ENCODE measurements at places on chromosomes 11 and 22.

- DNase-seq: no peak
These were observed 13.4 kb upstream of the CTSD start for GRCh38 chr11:1776944-1777715.

DNA sequence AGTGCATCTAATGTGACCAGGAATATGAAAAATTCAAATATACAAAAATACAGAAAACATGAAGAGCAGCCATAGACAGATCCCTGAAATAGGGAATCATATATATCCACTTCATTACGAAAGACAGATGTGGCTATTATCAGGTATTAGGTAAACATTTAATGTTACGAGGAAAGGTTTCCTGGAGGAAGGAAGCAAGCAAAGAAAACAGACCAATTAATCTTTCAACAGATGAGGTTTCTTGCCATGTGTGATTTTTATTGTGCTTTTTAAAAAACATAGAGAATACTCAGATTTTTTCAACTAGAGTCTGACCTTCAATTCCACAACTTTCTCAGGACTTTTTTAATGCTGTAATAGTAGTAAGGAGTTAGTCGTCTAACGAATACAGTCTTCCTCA lies 24.3 kb upstream of the GAB2 start:
- DNase-seq: no peak

DNA sequence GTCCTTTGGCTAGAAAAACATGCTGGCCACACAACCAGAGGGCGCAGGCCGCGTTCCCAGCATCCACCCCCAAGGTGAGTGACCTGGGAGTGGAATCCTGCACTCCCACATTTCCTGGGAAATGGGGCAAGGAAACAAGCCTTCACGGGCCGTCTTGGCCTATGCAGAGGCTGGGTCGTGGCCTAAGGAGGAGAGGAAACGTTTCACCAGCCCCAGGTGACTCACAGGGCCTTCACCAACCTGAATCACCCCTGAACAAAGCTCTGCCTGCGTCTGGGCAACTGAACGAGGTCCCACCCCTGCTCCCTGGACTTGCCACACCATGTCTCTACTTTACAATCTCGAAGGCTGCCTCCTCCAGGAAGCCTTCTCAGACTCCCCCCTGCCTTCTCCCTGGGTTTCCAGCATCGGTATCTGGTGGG lies 13.2 kb downstream of the MYH9 start:
- DNase-seq: no peak

- DNase-seq: no peak
These were observed 13.1 kb downstream of the PLCB3 start for GRCh38 chr11:64264371-64264852.

- DNase-seq: no peak
These were observed 116.6 kb downstream of the CEP164 start for GRCh38 chr11:117444256-117444655.

DNA sequence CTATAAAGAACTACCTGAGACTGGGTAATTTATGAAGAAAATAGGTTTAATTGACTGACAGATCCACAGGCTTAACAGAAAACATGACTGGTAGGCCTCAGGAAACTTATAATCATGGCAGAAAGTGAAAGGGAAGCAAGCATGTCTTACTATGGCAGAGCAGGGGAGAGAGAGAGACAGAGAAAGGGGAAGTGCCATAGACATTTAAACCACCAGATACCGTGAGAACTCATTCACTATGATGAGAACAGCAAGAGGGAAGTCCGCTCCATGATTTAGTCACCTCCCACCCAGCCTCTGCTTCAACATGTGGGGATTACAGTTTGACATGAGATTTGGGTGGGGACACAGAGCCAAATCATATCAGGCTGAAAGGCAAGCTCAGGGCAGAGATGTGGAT lies 327.1 kb upstream of the DDI1 start:
- no peak for DNase-seq

- no peak for DNase-seq
These were observed 25.4 kb upstream of the RRAS2 start for GRCh38 chr11:14384338-14384737.

- DNase-seq: no peak
These were observed 15.2 kb upstream of the SORL1-AS1 start for GRCh38 chr11:121467965-121468364.

GRCh38 chr11:16935518-16936302 lies 78.5 kb downstream of the PLEKHA7 start:
- no peak for DNase-seq

DNA sequence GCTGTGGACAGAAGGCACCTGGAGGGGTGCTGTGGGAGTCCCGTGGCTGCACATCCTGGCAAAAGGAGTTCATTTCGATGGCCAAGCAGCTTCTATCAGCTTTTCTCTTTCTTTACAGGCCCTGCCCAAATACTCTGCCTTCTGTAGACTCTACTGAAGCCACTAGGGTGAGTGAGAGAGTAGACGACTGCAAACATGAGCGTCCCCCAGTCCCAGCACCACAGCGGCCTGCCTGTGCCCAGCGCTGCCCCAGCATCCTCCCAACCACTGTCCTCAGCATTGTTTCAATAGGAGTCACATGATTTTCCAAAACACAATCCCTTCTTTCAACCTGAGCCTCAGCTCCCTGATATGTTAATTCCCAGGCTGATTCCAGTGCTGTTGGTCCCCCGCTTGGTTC lies 110.0 kb downstream of the KIRREL3 start:
- DNase-seq: peak; percentile 71

- no peak for DNase-seq
These were observed 16.0 kb downstream of the FZD4 start for GRCh38 chr11:86938900-86939880.

DNA sequence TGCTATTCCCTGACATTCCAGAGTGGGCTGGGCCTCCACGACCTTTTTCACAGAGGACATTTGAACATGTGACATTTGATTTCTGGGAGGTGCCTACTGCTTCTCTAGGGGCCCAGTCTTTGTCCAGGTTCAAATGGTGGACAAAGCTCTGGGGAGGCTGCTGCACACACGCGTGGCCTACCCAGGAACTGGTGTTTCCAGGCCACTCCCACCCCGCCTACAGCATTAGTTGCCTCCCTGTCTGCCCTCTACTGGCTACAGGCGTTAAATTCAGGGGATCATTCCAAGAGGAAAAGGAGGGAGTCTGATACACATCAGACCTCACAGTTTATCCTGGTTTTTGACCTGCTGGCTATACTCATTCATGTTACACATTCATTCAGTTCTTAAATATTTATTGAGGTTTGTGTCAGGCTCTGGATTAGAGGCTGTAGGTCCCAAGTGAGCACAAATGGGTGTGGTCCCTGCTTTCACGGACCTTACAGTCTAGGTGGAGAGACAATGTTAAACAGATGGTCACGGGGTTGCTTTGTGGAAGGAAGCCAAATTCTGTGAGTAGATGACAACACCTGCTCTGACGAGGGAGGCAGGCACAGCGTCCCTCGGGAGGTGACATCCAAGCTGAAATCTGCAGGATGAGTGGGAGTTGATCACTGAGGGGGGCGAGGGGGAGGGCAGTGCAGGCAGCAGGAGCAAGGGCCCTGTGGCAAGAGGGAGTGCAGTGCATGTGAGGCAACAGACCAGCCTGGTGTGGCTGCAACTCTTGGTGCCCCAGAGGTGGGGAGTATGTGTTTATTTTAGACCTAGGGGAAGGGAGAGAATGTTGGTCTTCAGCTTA lies 11.8 kb downstream of the TUB start:
- peak; percentile 69 for DNase-seq

- DNase-seq: no peak
These were observed 1.8 kb upstream of the SHISAL1 start for GRCh38 chr22:44314425-44315067.

DNA sequence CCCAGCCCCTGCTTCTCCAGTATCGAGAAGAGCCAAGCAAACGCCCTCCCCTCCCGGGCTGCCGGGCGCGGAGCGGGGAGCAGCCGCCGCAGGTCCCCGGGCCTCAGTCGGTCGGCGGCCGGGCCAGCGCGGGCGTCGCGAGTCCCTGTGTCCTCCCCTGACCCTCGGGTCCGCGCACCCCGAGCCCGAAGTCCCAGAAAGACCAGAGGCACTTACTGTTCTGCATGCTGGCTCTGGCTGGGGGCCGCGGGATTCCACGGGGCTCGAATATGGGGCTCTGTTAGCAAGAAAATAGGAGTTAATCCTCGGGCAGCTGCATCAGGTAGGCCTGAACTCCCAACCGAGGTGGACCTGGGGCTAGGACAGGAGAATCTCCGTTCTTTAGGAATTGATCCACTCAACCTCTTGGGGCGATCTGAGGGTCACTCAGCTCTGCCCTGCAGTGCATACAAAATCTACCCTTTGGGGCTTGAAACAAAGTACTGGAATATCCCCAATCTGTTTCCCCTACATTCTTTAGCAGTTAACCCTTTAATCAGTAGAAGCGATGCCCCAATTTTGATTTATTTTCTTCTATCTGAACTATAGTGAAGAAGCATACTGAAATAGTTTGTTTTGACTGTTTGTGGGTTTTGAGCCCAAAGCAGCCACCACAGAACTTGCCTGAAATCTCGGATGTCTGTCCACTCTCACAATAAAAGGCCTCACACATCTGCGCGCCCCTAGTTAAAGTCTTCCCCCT lies 4.8 kb downstream of the PAX6 start:
- DNase-seq: no peak

DNA sequence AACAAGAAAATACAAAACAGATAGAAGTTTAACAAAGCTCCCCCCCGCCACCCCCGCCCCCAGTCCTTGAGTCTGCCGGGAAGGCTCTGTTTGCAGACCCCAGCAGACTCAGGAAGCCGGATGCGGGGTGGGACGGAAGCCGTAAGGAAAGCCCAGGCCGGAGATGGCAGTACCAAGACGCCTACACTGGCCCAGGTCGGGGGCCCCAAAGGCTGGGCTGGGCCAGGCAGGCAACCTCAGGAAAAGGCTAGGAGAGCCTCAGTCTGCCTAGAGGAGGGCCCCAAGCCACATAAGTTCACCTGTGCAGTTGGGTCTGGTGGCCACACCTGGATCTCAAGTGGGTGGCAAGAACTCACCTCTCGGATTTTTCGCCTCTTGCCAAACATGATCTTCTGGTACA lies 4.0 kb upstream of the GAL3ST1 start:
- no peak for DNase-seq

- no peak for DNase-seq
These were observed 113.1 kb upstream of the HSD17B12 start for GRCh38 chr11:43567396-43567975.

DNA sequence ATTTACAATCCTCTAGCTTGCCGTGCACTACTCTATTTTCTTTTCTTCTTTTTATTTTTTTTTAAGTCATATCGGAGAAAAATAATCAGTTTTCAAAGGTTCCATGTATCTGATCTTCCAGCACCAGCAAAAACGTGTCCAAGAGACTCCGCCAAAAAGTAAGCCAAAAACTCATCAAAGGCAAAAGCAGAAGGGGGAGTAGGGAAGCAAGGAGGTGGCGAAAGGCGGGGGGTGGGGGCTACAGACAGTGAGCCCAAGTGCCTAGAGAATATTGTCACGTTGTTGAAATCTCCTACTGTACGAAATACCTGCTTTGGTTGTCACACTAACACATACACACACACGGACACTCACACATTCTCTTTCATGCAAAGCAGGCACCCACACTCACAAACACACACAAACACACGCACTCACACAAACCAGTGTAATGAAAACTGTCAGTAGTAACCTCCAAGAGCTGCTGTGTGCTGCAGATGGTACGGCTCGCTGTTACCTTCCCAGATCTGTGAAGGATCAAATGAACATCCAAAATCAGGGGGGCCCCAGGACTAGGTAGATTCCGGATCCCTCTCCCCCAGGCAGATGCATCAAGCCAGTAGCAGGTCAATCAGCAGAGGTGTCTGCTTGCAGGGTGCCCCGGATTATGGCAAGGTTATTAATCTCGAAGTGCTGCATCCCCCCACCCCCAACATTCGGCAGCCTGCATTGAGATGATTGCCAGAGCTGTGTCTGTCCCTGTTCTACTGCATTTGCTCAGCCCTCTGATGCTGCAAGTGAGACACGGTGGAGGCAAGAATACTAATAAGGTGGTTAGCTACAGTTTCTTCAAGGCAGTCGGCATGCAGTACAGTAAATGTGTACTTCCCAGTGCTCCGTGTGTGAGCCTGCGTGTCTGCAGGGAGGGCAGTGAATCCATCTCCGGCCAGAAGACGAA lies at the start of gene LRRC4C:
LRRC4C (minus strand) TSS at position 188 of the 937 bp plus-strand sequence.
- no peak for DNase-seq

DNA sequence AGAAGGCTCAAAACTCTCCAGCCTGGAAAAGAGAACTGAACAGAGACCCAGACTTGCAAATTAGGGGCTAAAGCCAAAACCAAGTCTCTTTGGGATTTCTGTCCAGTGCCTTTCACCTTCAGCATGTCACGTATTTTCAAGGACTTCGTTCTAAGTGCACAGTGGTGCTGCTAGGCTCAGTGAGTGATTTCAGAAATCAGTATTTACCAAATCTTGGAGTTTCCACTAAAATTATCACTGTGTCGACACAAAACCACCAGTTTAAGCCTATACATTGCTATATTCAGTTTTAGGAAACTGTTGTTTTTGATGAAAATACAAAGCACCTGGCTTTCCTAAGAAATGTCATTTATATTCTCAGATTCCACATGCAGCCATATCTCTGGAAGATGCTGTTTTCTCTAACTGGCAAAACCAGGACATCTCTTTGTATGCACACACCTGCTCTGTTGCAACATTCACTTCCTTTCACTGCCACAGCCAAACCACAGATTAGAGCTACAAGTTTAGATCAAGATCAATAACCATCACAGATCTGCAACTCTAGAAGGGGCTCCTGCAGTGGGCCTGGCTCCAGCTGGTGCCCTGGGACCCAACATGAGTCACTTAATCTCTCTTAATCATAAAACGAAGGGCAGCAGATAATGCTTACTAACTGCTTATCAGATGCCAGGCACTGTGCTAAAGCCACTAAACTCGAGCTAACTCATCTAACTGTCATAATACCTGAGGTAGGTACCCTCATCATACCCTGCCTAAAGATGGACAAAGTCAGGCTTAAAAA lies 22.3 kb downstream of the SMCO4 start:
- DNase-seq: no peak

- no peak for DNase-seq
These were observed 71.5 kb downstream of the SIK3 start for GRCh38 chr11:117026593-117027330.

DNA sequence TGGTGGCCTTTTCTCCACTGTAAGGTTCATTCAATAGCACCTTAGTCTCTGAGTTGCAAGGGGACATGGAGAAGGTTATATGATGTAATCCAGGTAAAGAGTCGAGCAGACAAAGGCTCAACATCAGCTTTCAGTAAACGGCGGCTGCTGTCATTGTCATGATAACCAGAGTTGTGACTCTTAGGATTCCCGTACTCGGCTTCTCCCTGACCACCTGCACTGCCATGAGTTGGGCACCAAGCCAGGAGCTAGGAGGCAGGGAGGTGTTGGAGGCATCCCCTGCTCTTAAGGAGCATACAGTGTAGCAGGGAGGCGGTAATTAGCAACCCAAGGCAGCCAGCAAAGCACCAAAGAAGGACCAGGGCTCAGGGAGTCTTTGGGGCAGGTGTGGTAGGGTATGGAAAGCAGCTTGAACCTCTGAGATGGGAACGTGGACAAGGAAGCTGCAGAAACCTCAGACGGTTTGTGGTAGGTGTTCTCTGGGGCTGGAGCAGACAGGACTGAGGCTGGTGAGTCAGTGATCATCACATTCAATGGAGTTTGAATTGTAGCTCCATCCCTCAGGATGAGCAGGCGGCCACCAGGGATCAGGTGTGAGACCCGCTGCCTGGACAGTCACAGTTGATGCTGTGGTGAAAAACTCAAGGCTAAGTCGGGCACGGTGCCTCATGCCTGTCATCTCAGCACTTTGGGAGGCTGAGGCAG lies 31.7 kb downstream of the LIF start:
- DNase-seq: no peak

All from caudate nucleus (tissue), 63 donors.